ENCODE measurements at places on chromosomes 11 and 22.

GRCh38 chr22:19121631-19122142 is 525 bp downstream of the DGCR2 start:
- DNase-seq = peak; percentile 63

- no peak for DNase-seq
Observed at GRCh38 chr11:78949976-78950690, 375.5 kb upstream of the NARS2 start.

- peak; percentile 34 for DNase-seq
Observed at GRCh38 chr11:61543606-61544306, 35.2 kb downstream of the LRRC10B start.

GRCh38 chr11:28966951-28967350 is 858.8 kb downstream of the METTL15 start:
- no peak for DNase-seq

- no peak for DNase-seq
Observed at GRCh38 chr11:64586366-64586765, 4.7 kb upstream of the SLC22A12 start.

GRCh38 chr11:12193515-12194336 is 83.3 kb downstream of the MICAL2 start:
- DNase-seq = no peak

Measured in GM20000 (cell line).